ENCODE measurements at places on chromosomes 12 and 14.

- DNase-seq: no peak
Measured at GRCh38 chr14:23021889-23022442, 12.0 kb upstream of the C14orf93 start.

- DNase-seq: no peak
Measured at GRCh38 chr14:33480887-33481184, 470.0 kb downstream of the EGLN3 start.

DNA sequence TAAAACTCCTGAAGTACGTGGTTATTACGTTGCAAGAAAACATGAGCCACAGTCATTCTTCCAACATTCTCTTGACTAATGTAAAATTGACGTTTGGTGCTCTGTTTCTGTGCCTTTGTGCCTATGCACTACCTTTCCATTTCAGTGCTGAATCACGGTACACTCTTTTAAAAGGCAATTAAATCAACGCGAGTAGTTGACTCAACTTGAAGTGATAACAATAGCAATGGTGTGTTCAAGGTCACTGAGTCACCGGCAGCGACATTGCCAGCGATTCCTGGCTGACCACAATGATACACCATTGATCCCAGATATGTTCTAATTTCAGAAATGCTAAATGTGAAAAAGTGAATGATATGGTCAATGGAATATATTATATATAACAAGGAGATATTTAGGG lies 17.8 kb downstream of the AK7 start:
- DNase-seq: no peak

GRCh38 chr14:60773558-60773957 lies 39.0 kb downstream of the MNAT1 start:
- DNase-seq: no peak

DNA sequence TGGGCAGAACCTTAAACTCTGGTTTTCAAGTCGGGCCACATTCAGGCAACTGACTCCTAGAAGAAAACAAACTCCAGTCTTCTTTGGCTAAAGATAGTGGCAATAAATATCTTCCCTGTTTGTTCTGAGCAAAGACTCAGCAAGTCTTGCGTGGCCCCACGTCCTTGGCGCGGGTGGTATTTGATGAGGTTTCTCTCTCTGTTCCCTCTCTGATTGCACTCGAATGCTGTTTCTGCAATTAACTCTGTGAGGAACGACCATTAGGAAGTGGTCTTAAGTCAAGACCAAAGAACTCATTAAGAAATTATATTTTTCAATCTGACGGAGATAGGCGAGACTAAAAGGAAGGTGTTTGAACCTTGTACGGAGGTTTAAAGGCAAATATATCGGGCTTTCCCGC lies 177.6 kb downstream of the TMEM132C start:
- DNase-seq: no peak

DNA sequence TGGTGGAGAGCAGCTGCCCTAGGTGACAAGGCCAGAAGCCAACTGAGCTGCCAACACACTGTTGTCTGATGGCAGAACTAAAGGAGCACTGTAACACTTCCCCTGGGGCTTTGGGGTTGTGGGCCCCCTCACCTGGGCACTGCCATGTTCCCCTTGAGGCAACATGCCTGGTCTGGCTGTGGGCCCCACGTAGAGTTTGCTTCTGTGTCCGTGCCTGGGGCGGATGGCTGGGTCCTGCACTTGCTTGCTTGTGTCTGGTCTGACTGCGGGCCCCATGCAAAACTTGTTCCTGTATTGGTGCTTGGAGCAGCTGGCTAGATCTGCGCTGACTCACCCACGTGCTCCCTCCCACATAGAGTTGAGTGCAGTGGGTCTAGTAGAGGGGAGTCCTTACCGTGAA lies 78.4 kb downstream of the MNAT1 start:
- DNase-seq: no peak

GRCh38 chr12:77788231-77789168 lies 42.2 kb upstream of the NAV3 start:
- DNase-seq: no peak

All from GM19239 (cell line).